ENCODE measurements at places on chromosomes 11 and 22.

GRCh38 chr11:73520353-73521061 is 77.4 kb downstream of the FAM168A start:
- no peak for DNase-seq

GRCh38 chr11:18309691-18310090 is 12.2 kb downstream of the HPS5 start:
- no peak for DNase-seq

- no peak for DNase-seq
Measured at GRCh38 chr11:123754101-123754568, at the start of gene OR6X1. OR6X1 (minus strand) TSS chr11:123754518; CDS start chr11:123754518, 0 bp downstream.

- DNase-seq, result no peak
Measured at GRCh38 chr11:86162239-86162638, 82.3 kb upstream of the EED start.

- DNase-seq, result no peak
Measured at GRCh38 chr11:123585206-123585605, 69.2 kb downstream of the SCN3B start.

Measured in stimulated activated CD4-positive, alpha-beta T cell treated with anti-CD3 and anti-CD28 coated beads, Interleukin-15, amount 100 ng/mL, for 24 hours (primary cell).